Glutamatergic neuron (in vitro differentiated cells): ENCODE measurements at places on chromosomes 6 and 20. TPM values are rescaled to one million over a fixed set of nuclear protein-coding genes. Genes with fewer than 3 reads are reported as not detected.

The BANF2 gene
- total RNA-seq, result not detected

DNA sequence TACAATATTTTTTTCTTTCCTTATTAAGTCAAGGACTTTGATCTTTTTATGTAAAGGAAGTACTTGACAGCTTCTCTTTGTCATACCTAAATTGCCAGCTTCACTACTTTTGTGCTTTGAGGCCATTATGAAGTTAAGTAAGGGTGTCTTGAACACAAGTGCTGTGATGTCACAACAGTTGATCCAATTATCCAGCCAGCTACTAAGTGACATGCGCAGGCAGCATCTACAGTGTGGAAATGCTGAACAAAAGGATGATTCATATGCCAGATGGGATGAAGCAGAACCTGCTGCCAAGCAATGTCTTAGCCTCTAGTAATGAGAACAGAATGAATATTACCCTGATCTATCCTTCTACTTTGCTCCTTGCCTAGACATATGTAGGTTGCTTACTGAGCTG is 68.3 kb upstream of the TMEM244 start:
- no peaks in the 10 kb centered on the region for H3K36me3 ChIP-seq
- no peak for DNase-seq
- H3K27me3 ChIP-seq, result no peaks in the 10 kb centered on the region
- H3K27ac ChIP-seq, result peak overlapping the region; percentile 40
- peaks cover 7% of the 10 kb centered on the region for H3K4me1 ChIP-seq

GRCh38 chr20:19827818-19828217 is 69.8 kb downstream of the RIN2 start:
- DNase-seq, result no peak
- H3K36me3 ChIP-seq, result peaks cover 10% of the 10 kb centered on the region
- no peak overlapping the region for H3K27ac ChIP-seq
- peaks cover 7% of the 10 kb centered on the region for H3K27me3 ChIP-seq

DNA sequence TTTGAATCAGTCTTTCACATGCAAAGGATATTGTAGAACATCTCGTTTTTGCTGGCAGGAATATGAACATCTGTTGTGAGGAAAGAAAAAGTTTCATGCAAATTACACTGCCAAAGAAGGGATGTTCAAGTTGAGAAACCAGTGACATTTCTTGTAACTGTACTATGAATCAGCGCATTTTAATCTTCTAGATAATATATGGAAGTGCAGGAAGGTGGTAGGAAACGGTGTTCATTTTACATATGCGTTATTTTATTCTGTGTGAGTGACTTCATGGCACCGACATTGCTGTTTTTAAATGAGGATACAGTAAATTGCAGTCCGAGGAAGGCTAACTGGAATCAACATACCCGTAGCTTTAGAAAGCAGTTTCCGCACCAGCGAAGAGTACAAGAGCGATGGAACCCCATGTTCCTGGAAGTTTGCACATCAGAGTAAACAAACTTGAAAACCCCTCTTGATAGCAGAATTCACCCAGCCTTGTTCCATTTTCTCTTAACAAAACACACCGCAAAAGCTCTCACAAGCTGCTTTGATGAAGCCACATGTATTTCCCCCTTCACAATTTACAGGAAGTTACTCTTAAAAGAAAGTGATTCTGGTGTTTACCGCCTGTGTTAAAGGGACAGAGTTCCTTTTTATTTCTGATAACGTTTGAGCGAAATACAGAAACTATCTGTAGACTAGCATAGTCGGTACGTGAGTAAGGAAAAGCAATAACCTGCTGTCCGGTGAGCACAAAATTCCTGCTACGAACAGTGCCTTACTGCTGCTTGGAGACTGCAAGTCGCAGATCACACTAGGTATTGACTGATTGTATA is 11.5 kb downstream of the PRDM1 start:
- no peak for DNase-seq
- peak overlapping the region; percentile 67 for H3K4me3 ChIP-seq
- H3K27ac ChIP-seq, result no peak overlapping the region
- no peaks in the 10 kb centered on the region for H3K36me3 ChIP-seq
- peaks cover 24% of the 10 kb centered on the region for H3K4me1 ChIP-seq
- peaks cover 3% of the 10 kb centered on the region for H3K27me3 ChIP-seq

The SIRPB1 gene
- total RNA-seq, result not detected
